Activated CD4-positive, alpha-beta T cell treated with anti-CD3 and anti-CD28 coated beads for 1 hour (primary cell): ENCODE measurements at places on chromosomes 3 and 15.

GRCh38 chr3:36707623-36708409 lies 56.5 kb downstream of the DCLK3 start:
- DNase-seq, result no peak

- no peak for DNase-seq
Measured at GRCh38 chr3:169348276-169348675, 315.2 kb downstream of the MECOM start.

GRCh38 chr3:30129765-30130164 lies 476.6 kb upstream of the TGFBR2 start:
- DNase-seq, result no peak

GRCh38 chr3:124351430-124352148 lies 359.7 kb upstream of the ROPN1 start:
- DNase-seq, result no peak

GRCh38 chr15:83446904-83447709 lies at the start of gene SH3GL3:
Gene SH3GL3, plus strand, starts transcription at chr15:83447341. Its CDS starts 193 bp downstream, at chr15:83447534.
- DNase-seq, result no peak
